ENCODE measurements at places on chromosomes 12 and 14.
A peak's percentile ranks its signal among the peaks of the same experiment; 100 is the strongest.

DNA sequence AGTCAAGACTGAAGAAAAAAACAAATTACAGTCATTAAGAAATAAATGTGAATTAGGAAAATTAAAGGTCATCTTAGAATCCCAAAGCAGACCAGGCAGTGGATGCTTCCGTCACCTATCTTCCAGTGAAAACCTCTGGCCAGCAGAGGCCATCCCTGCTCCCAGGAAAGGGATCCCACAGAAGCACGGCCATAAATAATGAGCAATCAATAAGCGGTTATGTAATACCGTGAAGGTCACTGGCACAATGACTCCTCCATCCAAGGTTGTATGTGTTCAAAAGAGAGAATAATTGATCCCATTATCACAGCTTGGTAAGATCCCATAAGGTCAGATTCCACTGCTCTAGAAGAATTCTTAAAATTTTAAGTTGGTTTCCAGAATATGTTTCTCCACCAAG, 85.7 kb downstream of the PPP2R5E start:
- DNase-seq = no peak

DNA sequence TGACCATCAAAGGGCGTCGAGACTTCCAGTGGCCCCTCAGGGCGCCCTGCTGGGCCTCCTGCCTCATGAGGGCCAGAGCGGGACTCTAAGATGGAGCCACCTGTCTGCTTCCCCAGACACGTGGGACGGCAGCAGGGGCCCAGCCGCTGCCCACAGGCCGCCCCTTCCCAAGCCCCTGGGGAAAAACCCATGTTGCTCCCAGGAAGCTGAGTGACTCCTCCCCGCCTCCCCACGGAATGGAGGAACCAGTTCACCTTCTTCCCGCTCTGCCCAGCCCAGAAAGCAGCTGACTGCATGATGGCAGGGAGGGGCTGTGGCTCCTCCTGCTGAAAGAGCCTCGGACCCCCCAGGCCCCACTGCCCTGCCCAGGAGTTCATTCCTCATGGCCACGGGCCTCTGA, 14.9 kb downstream of the RAB35 start:
- DNase-seq = no peak

DNA sequence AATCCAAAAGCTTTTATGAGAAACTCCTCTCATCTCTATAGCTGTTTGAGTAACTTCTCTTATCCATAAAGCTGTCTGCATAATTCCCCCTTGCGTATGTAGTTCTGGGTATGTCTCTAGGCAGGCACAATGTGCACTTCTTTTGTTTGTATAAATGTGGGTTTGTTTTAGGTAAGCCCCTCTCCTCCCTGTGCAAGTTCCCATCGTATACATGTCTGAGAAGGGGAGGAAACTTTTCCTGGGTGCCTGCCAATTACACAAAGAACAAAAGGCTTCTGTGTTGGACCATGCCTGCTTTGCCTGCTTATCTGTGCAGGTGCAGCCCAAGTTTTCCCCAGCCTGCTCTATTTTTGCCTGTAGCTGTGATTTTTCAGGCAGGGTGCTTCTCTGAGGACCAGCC, 96.7 kb downstream of the CCER1 start:
- DNase-seq = peak; percentile 50

DNA sequence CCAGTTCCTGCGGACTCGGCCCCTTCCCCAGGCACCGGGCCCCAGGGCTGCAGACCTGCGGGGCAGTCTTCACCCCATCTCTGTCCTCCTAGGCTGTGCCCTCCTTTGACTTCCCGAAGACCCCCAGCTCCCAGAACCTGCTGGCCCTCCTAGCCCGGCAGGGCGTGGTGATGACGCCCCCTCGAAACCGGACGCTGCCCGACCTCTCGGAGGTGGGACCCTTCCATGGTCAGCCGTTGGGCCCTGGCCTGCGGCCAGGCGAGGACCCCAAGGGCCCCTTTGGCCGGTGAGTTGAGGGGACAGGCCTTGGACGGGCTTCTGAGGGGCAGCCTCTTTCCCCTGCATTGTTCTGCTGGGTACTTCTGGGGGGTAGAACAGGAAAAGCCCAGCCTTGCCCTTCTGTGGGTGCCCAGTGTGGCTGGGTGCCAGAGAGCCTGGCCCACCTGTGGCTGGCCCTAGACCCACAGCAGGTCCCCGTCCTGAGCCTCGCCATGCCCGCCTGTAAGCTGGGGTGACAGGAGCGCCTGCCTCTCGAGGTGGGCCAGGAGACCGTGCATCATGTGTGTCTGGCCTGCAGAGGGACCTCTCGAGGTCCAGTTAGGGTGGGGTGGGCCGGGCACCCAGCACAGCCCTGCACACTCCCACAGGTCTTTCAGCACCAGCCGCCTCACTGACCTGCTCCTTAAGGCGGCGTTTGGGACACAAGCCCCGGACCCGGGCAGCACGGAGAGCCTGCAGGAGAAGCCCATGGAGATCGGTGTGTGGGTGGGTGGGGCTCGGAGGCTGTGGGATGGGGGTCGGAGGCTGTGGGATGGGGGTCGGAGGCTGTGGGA, 12.6 kb upstream of the PUS1 start:
- DNase-seq = no peak

- no peak for DNase-seq
Measured at GRCh38 chr12:42570076-42570475, 19.5 kb downstream of the PRICKLE1 start.

DNA sequence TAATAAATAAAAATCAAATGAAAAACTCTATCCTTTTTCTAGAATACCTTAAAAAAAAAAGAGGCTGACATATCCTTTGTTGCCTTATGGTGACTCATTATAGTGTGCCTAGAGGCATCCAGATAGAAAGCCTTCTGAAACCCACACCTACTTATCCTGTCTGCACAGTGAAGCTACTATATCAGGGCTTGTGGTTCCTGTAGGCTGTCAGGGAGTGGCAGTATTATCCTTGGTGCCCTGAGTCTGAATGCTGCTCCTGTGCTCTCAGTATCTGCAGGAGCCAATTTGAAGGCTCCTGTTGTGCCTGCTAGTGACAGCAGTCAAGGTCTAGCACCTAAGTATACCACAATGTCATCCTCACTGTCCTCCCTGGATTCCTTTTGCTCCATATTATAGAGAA, 168.4 kb upstream of the AVPR1A start:
- peak; percentile 40 for DNase-seq

GRCh38 chr12:6215932-6216494, 15.8 kb downstream of the CD9 start:
- DNase-seq = peak; percentile 96

- peak; percentile 82 for DNase-seq
Measured at GRCh38 chr12:3304436-3305165, 186.4 kb upstream of the PRMT8 start.

DNA sequence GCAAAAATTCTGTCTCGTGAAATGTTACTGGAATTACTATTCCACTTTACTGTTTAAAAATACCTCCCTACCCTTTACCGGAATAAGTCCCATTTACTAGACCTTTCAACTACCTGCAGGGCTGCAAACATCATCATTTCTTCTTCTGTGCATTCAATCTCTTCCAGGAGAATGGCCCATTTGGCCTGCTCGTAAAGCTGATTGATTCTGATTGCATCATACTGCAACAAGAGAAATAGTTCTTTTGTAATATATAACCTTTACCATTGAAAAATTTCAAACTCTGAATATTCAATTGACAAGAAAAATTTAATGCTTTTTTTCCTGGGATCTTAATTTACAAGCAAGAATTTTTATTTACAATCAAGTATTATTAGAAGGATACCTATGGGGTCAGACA, 72.4 kb downstream of the FERMT2 start:
- no peak for DNase-seq

- no peak for DNase-seq
Measured at GRCh38 chr12:70772836-70773235, 135.6 kb upstream of the PTPRB start.

- DNase-seq = no peak
Measured at GRCh38 chr12:51388846-51389245, 2.4 kb downstream of the GALNT6 start.

DNA sequence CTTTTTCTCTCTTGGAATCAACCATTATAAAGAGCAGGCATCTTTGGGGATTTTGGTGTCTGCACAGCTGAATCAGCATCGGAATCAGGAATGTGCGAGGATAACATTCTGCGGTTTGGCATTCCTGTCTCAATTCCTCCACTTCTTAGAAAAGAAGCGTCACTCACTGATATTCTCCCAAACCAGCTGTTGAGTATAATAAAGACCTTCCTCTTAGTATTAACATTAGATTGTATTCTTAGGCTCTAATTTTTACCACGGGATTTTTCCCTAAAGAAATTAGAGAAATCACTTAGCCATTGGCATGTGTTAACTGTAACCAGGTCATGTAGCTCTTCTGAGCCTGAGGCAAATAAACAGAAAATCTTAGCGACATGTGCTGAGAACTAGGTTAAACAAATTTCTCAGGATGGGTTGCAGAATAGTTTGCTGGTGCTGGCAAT, 128.7 kb downstream of the TMX1 start:
- peak; percentile 80 for DNase-seq

DNA sequence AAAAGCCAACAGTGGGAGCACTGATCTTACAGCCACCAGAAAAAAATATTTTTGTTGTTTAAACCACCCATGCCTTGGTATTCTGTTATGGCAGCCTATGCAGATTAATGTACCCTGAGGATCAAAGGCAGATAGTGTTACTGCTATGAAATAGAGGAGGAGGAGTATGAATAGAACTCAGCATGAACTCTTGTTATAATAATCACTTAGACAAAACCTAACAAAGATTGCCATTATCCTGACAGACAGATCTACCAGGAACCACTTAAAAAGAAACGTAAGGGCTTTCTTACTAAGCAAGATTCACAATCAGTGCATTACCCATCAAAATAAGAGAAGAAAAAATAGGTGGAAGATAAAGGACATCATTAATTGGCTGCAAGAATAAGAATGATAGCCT, 558.3 kb downstream of the GALC start:
- DNase-seq = no peak

- no peak for DNase-seq
Measured at GRCh38 chr14:58736606-58737005, 98.8 kb downstream of the DACT1 start.
